Stimulated activated CD4-positive, alpha-beta T cell treated with anti-CD3 and anti-CD28 coated beads, TNF-alpha, amount 100 ng/mL, for 48 hours (primary cell): ENCODE measurements at places on chromosomes 2 and 18.

DNA sequence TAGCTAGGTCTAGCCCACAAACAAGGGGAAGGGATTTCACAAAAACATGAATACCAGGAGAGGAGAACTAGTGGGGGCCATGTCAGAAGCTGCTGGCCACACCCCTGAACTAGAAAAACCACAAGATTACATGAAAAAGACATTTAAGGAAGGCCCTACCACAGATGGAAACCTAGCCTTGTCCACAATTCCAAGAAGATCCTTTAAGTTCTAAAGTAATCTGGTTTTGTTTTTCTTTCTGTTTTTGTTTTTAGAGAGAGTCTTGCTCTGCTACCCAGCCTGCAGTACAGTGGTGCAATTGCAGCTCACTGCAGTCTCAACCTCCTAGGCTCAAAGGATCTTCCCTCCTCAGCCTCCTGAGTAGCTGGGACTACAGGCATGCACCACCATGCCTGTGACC is 34.2 kb upstream of the CAB39 start:
- DNase-seq = no peak

DNA sequence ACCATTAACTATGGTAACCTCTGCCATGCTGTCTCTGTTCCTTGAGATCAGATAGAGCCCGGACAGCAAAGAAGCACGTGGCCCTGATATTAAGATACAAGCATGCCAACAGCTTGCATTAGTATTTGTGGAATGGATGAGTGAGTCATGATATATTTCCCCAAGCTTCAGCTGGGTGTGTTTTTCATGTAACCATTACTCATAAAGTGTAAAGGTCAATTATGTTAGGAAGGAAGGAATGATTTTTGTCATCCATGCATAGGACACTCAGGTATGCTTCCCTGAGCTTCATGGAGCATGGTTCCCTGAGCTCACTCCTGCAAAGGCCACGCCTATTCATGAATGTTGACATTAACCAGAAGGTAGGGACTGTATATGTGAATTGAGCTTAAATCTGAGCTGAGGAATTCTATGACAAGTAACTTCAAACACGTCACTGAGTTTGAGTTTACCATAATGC is 74.6 kb downstream of the ARL4C start:
- no peak for DNase-seq

DNA sequence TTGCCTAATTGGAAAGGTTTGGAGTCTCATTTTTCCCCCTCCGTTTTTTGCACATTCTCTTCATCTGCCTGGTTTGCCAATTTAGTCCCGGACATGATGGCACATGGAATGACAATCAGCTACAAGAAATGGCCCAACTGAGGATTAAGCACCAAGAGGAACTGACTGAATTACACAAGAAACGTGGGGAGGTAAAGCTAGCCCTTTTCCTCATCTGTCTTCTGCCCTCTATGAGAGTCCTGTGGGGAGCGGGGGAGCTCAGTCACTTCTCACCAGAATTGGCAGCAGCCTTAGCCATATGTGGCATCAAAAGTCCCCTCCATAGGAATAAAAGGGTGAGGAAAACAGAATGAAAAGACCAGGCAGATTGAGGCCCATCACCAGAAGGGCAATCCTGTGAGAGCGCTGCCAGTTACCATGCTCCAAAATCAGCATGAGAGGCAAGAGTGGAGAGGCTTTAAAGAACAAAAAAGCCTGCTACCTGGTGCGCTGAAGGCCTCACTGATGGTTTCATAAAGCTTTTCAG is 11.6 kb downstream of the ATG16L1 start:
- DNase-seq = no peak

- DNase-seq = no peak
These were observed 48.5 kb downstream of the ANTXR1 start for GRCh38 chr2:69061525-69061924.
